NCI-H1694 treated with DMSO at 0.1 percent for 48 hours (cell line): ENCODE measurements at places on chromosomes 3 and 15.

- no peak for DNase-seq
Measured at GRCh38 chr3:129286081-129286480, 7.4 kb downstream of the HMCES start.

DNA sequence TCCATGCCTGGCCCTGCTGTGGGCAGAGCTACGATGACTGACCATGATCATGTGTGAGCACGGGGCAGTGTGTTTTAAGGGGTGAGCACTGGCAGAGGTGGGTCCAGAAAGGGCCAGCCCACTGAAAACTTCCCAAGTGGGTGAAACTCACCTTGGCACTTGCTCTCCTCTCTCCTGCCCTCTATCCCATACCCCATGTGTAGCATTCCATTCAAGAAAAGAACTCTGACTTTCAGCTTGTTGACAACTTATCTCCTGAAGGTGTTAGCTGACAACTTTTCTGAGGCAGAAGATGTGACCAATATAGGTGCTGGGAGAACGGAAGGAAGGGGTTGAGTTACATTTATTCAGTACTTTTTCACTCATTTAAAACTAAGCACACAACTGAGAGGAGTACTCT is 305.2 kb downstream of the RORA start:
- DNase-seq, result no peak

- no peak for DNase-seq
Measured at GRCh38 chr3:164903820-164904451, 174.4 kb downstream of the SI start.

- peak; percentile 14 for DNase-seq
Measured at GRCh38 chr3:195123281-195123691, 147.7 kb downstream of the XXYLT1 start.

DNA sequence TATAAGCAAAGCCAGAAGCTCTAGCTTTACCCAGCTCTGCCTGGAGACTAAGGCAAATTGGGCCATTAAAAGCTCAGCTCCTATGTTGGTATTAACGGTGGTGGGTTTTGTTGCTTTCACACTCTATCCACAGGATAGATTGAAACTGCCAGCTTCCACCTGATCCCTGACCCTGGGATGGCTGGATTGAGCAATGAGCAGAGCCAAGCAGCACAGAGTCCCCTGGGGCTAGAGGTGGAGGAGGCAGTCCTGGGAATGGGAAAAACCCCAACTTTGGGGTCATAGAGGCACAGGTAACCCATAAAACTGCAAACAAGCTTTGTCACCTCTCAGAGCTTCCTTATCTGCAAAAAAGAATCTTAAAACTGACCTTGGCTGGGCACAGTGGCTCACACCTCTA is 6.6 kb downstream of the RHO start:
- no peak for DNase-seq

DNA sequence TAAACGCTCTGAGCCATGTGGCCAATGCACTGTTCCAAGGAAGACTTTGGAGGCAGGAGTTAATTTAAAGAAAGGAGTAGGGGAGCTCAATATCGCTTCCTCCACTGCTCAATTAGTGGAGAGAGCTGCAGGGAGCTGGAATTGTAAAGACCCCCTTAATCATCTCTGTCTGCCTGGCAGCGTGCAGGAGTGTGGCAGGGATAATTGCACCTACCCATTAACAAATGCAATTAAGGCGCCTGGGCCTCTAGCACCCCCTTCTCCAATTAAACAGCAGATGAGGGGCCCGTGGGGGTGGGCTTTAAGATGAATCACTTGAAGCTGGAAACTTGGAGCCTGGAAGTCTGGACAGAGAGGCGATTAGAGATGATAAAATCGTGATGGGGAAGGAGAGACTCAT is 61.7 kb upstream of the GLCE start:
- DNase-seq, result no peak

- DNase-seq, result no peak
Measured at GRCh38 chr3:169026543-169027182, 636.8 kb downstream of the MECOM start.

DNA sequence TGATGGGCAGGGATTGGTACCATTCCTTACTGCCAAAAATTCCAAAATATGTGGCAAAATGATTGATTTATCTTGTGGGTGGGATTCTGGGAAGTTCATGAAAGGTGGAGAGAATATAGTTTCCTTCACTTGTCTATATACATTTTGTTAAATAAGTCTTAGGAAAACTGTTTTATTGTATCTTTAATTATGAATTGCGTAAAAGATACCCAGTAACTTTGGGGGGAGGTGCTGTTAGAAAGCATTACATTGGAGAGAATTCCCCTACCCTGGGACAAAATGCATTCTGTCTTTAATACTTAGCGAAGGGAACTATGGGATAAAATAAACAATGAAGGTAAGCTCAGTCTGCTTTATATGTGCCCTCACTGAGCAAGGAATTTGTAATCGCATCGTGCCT is 4.6 kb downstream of the SETD5 start:
- no peak for DNase-seq

DNA sequence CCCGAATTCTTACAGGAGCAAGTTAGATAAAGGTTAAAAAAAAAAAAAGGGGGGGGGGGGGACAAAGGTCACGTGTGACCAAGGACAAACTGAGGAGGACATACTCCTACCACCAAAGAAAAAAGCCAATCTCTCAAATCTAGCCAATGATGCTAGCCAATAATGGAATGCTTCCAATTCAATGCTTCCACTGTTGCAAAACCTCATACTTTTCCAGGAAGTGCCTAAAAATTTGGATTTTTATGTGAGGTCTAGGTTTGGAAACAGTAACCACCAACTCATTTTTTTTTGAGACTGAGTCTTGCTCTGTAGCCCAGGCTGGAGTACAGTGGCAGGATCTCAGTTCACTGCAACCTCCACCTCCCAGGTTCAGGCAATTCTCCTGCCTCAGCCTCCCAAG is 11.4 kb downstream of the MSL2 start:
- no peak for DNase-seq

GRCh38 chr15:50138391-50138790 is 19.4 kb upstream of the ATP8B4 start:
- DNase-seq, result no peak

DNA sequence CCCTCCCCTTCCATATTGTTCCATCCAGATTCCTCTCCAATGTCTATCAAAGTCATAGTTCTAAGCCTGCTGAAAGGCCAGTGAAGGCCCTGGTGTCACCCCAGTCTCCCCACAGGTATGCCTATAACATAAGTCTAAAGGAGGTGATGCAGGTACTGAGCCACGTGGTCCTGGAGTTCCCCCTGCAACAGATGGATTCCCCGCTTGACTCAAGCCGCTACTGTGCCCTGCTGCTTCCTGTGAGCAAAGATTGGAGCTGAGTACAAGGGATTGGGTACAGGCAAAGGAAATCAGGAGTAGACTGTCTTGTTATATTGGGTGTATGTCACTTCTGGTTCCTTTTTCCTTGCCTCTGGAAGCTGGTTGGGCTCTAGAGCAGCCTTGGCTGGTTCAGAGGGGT is 8.2 kb downstream of the EIF2B5 start:
- no peak for DNase-seq

- no peak for DNase-seq
Measured at GRCh38 chr3:177385831-177386301, 188.6 kb upstream of the TBL1XR1 start.

DNA sequence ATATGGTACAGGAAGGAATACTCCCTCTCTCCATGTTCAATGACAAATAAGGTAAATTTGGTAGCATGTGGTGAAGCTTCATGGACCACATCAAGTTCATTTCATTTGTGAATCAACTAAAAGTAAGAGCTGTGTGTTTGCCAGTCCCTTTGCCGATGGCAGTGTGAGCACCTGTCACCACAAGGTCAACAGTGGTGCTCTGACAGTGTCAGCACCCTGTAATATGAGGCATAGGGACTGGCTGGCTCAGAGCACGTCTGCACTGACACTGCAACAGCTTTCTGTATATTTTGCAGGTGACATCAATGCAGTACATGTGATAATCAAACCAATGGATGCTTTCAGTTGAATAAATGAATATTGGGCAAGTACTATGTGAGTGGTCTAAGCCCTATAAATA is 852.4 kb downstream of the TUSC7 start:
- no peak for DNase-seq

DNA sequence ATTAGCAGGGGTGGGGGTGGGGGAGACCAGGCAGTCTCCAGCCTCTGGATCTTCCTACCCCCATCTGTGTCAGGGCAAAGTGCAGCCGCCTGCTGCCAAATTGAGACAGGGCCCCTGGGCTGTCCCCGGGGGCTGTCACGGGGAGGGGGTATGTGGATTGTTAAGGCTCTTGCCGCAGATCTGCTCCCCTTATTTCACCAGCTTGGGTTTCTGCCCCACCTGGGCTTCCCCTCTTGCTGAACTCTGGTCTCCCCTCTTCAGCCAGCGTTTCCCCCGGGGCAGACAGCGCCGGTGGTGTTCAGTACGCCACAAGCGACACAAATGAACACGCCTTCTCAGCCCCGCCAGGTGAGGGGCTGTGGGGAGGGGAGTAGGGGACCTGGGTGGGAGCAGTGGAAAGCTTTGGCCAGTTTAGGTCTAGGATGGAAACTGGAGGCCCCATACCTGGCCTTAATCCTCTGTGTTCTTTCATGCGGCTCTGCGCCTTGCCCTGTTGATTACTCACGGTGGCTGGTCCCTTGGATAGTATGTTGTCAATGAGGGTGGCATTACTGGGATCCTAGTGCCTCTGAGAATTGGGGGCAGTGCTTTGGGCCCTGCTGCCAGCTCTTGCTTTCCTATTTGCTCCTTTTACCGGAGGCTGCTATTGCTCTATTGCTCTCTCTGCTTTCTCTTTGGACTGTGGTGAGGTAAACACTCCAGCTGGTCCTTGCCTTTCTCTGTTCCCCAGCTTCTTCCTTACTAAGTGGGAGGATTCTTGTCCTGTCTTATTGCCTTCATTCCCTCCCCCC is 1.7 kb downstream of the EIF4G1 start:
- DNase-seq, result no peak

GRCh38 chr3:195007151-195007550 is 263.8 kb downstream of the XXYLT1 start:
- no peak for DNase-seq

DNA sequence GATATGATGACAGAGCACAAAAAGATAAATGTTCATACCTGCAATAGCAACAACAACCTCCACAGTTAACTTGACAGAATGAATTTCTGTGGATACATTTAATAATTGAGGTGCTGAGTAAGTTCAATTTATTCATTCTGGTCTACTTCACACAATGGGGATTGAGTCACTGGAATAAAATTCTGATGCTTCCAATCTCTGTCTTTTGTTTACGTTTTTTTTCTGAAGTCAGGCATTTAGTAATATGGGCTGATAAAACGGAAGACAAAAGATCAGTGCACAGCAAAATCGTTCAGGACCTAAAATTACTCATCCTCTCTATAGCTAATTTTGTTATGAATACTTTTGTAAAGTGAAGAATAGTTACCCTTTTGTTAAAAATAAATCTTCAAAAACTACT is 565.9 kb upstream of the CCDC54 start:
- DNase-seq, result no peak

- DNase-seq, result no peak
Measured at GRCh38 chr3:15426579-15427118, 695 bp downstream of the METTL6 start.

GRCh38 chr15:67819636-67820035 is 5.7 kb upstream of the SKOR1 start:
- no peak for DNase-seq

GRCh38 chr15:70436428-70436827 is 326.9 kb downstream of the UACA start:
- DNase-seq, result no peak

DNA sequence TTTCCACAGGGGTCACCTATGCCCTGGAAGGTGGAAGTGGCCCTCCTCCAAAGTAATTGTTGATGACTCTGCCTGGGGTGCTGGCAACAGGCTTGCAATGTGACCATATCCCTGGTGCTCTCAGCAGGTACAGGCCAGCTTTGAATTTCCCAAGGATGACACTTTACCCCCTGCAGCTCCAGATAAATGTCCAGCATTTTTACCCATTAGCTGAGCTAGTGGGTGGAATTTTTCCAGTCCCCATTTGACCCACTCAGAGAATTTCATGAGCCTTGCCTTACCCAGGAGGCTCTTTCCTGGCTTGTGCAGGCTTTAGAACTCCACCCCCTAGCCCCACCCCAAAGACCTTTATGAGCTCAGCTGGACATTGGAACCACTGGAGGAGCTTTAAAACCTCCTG is 77.6 kb downstream of the ST8SIA2 start:
- no peak for DNase-seq

DNA sequence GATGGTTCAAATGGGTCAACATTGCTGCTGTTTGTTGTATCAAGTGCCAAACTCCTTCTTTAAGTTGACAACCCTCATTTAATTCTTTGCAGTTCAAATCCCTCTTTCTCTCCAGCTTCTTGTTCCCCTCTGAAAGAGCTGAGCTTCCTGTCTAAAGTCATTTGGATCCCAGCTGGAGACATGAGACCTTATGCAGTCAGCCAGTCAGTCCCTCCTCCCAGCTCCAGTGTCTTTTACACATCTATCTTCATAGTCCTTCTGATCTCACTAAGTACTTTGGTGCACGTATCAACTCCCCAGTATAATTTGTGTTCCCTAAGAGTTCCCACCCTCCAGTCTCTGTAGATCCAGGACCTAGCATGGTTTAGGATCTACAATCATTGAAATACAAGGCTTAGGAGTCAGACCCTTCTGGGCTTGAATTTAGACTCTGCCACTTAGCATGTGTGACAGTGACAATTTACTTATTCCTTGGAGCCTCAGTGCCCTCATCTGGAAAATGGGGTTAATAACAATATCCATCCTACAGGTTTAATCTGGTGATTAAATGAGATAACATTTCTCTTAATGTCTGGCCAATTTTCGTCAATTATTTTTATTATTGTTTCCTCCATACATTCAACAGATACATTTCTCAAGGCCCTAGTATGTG is 102.8 kb upstream of the SEMA6D start:
- no peak for DNase-seq

GRCh38 chr3:435161-435560 is 238.6 kb downstream of the CHL1 start:
- DNase-seq, result no peak

DNA sequence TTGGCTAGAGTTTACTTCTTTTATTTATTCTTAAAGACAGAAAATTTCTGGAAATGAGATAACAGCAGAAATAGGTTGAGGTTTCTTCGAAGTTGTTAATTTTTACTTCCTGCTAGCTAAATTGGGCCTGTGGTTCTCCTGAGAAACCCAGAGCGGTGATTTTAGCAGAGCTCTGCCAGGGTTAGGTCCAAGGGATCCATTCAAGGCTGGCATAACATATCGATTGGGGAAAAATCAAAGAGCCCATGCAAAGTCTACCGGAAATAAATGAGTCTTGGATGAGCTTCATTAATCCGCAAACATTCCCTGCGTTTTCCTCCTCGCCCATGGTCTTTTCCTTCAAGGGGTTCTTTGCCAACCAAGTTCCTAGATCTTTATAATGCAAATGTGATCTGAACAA is 30.8 kb upstream of the MASP1 start:
- DNase-seq, result no peak

DNA sequence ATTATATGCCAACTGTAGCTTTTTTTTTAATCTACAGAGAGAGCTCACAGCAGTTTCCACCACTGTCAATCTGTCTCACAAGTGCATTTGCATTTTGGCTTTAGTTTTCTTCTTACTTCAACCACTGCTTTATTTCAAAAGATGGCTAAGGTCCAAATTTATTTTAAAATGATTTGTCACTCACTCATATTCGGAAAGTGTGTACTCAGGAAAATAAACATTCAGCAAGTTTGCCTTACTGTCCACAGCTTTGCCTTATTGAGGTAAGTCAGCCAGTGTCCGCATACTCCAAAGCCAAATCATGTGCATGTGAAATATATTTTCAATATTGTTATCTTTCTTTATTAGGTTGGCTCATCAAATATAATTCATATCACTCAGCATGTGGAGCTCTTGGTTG is 240.7 kb upstream of the ARHGEF26 start:
- no peak for DNase-seq

GRCh38 chr3:112855883-112856282 is 9.2 kb upstream of the CD200R1L start:
- DNase-seq, result no peak
